ENCODE measurements at places on chromosomes 16 and 17. TPM values are rescaled to one million over a fixed set of nuclear protein-coding genes. Genes with fewer than 3 reads are reported as not detected.

ORMDL3 gene
- 170 TPM for total RNA-seq

CTDNEP1 gene
- 19.5 TPM for total RNA-seq

CCL8 gene
- 1.4 TPM for total RNA-seq

SPAG7 gene
- total RNA-seq, result 60.9 TPM

ACAP1 gene
- 167 TPM for total RNA-seq

C17orf107 gene
- 0.57 TPM for total RNA-seq

PMP22 gene
- total RNA-seq, result 12.5 TPM

GAST gene
- 5.0 TPM for total RNA-seq

- H3K27me3 ChIP-seq, result no peaks in the 10 kb centered on the region
- H3K27ac ChIP-seq, result no peak overlapping the region
- no peak overlapping the region for H3K4me3 ChIP-seq
- no peaks in the 10 kb centered on the region for H3K4me1 ChIP-seq
- H3K36me3 ChIP-seq, result no peaks in the 10 kb centered on the region
- DNase-seq, result no peak
Observed at GRCh38 chr17:71331754-71332325, 789.0 kb upstream of the SOX9 start.

GRCh38 chr16:528111-529011 is 849 bp downstream of the CAPN15 start:
- peaks cover 16% of the 10 kb centered on the region for H3K4me1 ChIP-seq
- H3K27ac ChIP-seq, result no peak overlapping the region
- DNase-seq, result peak; percentile 37
- no peaks in the 10 kb centered on the region for H3K36me3 ChIP-seq
- peak overlapping the region; percentile 64 for H3K4me3 ChIP-seq

DNA sequence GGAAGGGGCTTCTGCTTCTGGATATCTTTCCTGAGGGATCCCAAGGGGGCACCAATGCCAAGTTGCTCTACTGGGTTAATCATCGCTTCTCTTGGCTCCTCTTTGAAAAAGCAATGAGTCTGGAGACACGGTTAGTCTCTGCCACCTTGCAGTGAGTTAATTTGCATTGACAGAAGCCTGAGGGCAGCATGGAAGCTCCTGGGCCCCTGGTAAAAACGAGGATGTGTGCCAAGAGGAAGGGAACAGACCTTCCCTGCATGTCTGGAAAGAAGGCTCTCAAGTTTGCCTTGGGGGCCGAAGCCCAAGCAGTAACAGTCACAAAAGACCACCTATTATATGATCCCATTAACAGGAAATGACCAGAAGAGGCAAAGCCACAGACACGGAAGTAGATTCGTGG is 86.7 kb downstream of the IRX5 start:
- no peaks in the 10 kb centered on the region for H3K36me3 ChIP-seq
- H3K4me1 ChIP-seq, result no peaks in the 10 kb centered on the region
- H3K4me3 ChIP-seq, result no peak overlapping the region
- DNase-seq, result no peak

GRCh38 chr16:69865701-69866100 is 85.4 kb upstream of the CLEC18A start:
- DNase-seq, result no peak
- H3K27ac ChIP-seq, result no peak overlapping the region
- H3K27me3 ChIP-seq, result no peaks in the 10 kb centered on the region
- peaks cover 10% of the 10 kb centered on the region for H3K36me3 ChIP-seq
- no peak overlapping the region for H3K4me3 ChIP-seq

- H3K36me3 ChIP-seq, result no peaks in the 10 kb centered on the region
- DNase-seq, result no peak
- no peaks in the 10 kb centered on the region for H3K27me3 ChIP-seq
Observed at GRCh38 chr17:77831474-77832179, 126.9 kb upstream of the TNRC6C start.

- H3K27ac ChIP-seq, result no peak overlapping the region
- peak overlapping the region; percentile 53 for H3K4me3 ChIP-seq
- no peaks in the 10 kb centered on the region for H3K36me3 ChIP-seq
- DNase-seq, result no peak
Observed at GRCh38 chr17:77280304-77281121, 139.7 kb downstream of the SEC14L1 start.

- H3K27ac ChIP-seq, result peak overlapping the region; percentile 2
- H3K4me3 ChIP-seq, result no peak overlapping the region
Observed at GRCh38 chr17:21035406-21035805, 7.4 kb downstream of the USP22 start.

- H3K4me3 ChIP-seq, result no peak overlapping the region
- H3K27ac ChIP-seq, result no peak overlapping the region
- peaks cover 7% of the 10 kb centered on the region for H3K4me1 ChIP-seq
- DNase-seq, result no peak
Observed at GRCh38 chr17:21272881-21273792, 11.4 kb upstream of the MAP2K3 start.

DNA sequence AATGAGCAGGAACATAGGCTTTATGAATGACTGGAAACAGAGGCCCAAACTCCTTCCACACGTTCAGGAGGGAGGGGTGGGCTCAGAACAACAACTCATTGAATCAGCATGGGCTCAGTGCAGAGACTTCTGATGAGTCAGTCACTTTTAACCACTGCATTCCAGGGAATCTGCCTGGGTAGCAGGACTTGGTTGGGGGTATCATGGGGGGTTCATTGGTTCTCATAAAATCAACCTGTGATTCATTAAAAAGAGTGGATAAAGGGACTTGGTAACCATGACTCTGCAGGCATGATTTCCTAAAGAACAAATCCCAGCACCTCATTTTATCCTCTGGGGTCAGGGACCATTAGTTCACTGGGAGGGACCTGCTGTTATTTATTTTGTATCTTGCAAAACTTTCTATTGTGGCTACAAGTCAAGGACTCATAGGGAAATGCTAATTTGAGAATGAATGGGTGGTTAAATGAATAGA is 13.8 kb downstream of the ITGB3 start:
- no peak overlapping the region for H3K4me3 ChIP-seq
- no peaks in the 10 kb centered on the region for H3K4me1 ChIP-seq
- H3K36me3 ChIP-seq, result no peaks in the 10 kb centered on the region
- peaks cover 2% of the 10 kb centered on the region for H3K27me3 ChIP-seq
- no peak for DNase-seq
- no peak overlapping the region for H3K27ac ChIP-seq

DNA sequence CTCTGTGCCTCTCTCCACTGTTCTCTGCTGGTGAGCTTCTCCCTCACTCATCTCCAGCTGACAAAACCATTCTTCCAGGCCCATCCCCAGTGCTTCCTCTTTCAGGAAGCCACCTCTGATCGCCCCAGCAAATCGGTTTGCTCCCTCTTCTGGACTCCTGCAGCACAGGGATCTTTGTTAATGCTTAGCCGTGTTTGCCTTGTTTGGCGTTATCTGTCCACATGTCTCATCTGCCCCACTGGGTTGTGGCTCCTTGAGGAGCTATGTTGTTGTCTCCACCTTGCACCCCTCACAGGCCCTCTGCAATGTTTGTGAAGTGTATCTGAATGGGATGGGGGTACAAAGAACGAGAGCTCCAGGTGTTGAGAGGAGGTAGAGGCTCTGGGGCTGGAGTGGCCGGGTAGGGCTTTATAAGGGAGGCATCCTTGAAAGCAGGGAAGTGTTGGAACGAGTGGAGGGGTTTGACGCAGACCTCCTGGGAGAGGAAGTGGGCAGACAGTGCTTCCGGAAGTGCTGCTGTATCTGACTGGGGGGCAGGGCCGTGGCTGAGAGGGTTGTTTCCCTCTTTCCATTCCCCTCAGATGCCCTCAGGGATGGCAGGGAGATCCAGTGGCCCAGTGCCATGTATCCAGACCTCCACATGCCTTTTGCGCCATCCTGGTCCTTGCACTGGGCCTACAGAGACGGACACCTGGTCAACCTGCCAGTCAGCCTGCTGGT is 27.8 kb downstream of the CASKIN2 start:
- peaks cover 29% of the 10 kb centered on the region for H3K36me3 ChIP-seq
- H3K4me1 ChIP-seq, result peaks cover 14% of the 10 kb centered on the region

GRCh38 chr17:1107777-1108477 is 71.9 kb downstream of the ABR start:
- DNase-seq, result no peak
- peak overlapping the region; percentile 78 for H3K27ac ChIP-seq
- H3K4me3 ChIP-seq, result peak overlapping the region; percentile 93
- H3K36me3 ChIP-seq, result no peaks in the 10 kb centered on the region
- peaks cover 35% of the 10 kb centered on the region for H3K4me1 ChIP-seq
- no peaks in the 10 kb centered on the region for H3K27me3 ChIP-seq

DNA sequence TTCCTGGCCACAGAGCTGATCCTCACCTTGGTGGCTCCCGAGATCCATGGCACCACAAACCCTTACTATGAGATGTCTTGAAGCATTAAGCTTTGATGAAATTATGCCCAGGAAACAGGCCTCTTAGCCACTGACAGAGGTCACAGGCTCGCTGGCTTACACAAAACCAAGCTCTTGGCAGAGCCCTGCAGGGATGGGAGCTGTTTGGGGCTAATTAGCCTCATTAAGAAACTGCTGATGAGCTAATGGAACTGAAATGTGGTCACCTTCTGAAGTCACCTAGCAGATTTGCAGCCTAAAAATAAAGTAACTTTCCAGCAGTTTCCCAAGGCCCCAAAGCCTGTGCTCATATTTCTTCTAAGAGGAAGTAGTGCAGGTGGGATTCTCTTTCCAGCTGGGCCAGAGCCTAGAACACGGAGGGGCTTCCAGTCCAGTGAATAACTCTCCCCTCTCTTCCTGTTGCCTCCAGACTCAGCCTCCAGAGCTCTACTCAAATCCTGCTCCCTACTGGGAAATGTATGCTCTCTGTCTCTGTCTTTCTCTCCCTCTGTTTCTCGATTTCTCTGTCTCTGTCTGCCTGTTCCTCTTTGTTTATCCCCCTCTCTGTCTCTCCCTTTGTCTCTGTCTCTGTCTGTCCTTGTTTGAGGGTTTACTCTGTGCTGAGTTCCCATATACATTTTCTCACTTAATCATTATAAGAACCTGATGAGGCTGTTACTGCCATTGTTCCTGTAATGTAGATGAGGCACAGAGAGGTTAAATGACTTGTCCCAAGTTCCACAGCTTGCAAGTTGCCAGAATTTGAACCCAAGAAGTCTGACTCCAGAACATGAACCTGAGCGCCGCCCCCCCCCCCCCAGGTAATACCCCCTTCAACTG is 338.9 kb downstream of the CA10 start:
- no peaks in the 10 kb centered on the region for H3K36me3 ChIP-seq
- no peak for DNase-seq

DNA sequence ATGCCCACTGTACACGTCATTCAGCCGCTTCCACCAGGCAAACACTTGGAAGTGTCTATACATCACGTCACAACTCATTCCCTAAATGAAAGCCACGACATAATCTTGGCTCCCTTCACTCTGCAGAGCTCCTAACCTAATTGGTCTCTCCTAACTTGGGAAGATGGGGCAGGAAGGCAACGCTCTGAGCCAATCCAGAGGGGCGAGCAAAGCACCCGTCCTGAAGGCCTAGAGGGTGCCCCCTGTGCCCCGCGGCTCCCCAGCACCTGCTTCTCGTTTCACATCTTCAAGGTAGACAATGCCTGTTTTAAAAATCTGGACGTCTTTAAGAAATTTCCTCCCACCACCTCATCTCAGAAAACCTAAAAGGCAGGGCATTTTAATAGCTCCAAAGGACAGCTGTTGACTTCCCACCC is 1.0 kb downstream of the CSNK2A2 start:
- peaks cover 14% of the 10 kb centered on the region for H3K4me1 ChIP-seq
- DNase-seq, result no peak
- peak overlapping the region; percentile 93 for H3K4me3 ChIP-seq
- peaks cover 8% of the 10 kb centered on the region for H3K36me3 ChIP-seq
- no peaks in the 10 kb centered on the region for H3K27me3 ChIP-seq

GRCh38 chr17:49193513-49194296 is 16.7 kb downstream of the GNGT2 start:
- peaks cover 3% of the 10 kb centered on the region for H3K27me3 ChIP-seq
- peaks cover 21% of the 10 kb centered on the region for H3K4me1 ChIP-seq
- peak overlapping the region; percentile 80 for H3K4me3 ChIP-seq
- peak overlapping the region; percentile 44 for H3K27ac ChIP-seq
- no peaks in the 10 kb centered on the region for H3K36me3 ChIP-seq

DNA sequence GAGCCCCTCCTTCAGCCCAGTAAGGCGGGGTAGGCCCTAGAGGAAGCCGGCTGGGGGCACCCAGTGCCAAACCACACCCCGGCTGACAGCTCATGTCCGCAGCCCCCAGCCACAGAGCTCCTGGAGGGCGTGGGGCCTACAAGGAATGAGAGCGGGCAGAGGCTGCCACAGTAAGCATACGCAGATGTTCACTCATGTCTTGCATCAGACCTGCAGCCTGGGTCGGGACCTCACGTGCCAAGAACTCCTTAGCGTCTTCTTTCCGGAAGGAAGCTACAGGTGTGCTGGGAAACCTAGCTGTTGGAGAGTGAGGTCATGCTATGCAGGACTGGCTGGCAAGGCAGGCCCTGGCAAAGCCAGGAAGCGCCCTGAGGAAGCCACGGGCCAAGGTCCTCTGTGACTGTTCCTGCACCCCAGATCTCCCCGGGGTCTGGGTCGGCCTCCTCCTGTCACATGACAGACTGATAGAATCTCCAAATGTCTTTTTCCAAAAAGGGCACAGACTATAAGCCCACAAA is 1.6 kb downstream of the ZNF598 start:
- DNase-seq, result no peak
- H3K27me3 ChIP-seq, result no peaks in the 10 kb centered on the region
- no peak overlapping the region for H3K27ac ChIP-seq
- H3K36me3 ChIP-seq, result peaks cover 4% of the 10 kb centered on the region
- peaks cover 40% of the 10 kb centered on the region for H3K4me1 ChIP-seq

DNA sequence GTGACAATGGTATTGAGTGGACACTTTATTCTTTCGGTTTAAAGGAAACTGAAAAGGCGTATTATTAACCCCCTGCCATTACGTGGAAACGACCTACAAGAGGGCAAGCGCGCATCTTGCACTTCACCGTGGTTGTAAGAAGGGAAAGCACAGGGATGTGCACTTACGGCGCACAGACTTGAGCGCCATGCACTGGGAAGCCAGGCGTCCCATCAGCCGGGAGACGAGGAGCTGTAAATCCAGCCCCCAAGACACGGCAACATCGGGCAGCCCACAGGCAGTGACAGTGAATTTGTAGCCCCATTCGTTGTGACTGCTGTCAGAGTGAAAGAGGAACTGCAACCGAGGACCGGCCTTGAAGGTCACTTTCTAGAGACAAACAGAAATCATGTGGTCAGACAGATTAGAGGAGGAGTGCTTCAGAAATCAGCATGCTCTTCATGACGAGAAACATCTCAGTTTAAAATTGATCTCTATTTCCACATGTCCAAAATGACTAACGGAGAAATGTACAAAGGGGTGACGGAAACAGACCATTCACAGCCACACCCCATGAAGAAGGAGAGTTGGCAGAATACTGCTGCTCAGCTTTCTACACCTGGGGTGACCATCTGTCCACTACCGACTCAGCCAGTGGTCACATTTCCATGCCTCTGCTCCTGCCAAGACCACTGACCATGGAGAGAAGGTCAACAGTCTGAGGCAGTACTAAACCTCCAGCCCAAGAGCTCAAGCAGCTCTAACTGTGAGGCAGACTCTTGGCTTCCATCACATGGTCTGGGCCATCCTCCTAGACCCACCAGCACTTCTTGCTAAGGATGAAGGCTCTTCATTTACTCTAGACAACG is 68.6 kb downstream of the ZZEF1 start:
- no peak overlapping the region for H3K4me3 ChIP-seq
- H3K4me1 ChIP-seq, result no peaks in the 10 kb centered on the region
- DNase-seq, result no peak
- no peak overlapping the region for H3K27ac ChIP-seq

- H3K4me3 ChIP-seq, result no peak overlapping the region
- no peaks in the 10 kb centered on the region for H3K27me3 ChIP-seq
- H3K4me1 ChIP-seq, result no peaks in the 10 kb centered on the region
- no peak for DNase-seq
- peaks cover 2% of the 10 kb centered on the region for H3K36me3 ChIP-seq
- no peak overlapping the region for H3K27ac ChIP-seq
Observed at GRCh38 chr16:87416826-87417527, 24.8 kb downstream of the MAP1LC3B start.
